ENCODE measurements at places on chromosomes 7 and 10. TPM values are rescaled to one million over a fixed set of nuclear protein-coding genes. Genes with fewer than 3 reads are reported as not detected.

DNA sequence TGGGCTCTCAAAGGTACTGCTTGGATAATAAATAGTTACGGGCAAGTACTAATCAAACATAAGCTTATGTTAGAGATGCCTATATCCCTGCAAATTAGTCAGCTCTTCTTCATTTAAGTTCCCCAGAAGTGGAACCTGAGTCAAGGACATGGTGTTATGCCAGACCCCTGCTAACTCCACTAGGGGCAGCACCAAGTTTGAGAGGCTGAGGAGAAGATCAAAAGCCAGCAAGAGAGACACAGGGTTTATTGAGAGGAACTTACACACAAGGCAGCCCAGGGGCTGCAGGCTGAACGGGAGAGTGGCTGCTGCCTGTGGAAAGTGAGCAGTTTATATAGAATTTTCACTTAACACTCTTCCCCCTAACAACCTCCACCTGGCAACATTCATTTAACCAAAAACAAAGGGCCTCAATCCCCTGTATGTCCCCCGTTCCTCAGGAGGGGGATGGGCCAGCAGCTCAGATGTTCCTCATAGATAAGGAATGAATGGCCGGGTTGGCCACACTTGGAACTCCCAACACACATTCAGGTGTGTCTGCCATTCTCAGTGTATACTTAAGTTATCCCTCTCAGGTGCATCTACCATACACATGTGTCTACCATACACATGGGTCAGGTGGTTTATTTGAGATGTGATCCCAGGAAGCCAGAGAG, 62.6 kb upstream of the GHITM start:
- DNase-seq: no peak

GRCh38 chr10:48897441-48897790, 42.2 kb downstream of the LRRC18 start:
- DNase-seq: no peak

- DNase-seq: no peak
Measured at GRCh38 chr7:22613496-22613895, 113.5 kb upstream of the IL6 start.

DNA sequence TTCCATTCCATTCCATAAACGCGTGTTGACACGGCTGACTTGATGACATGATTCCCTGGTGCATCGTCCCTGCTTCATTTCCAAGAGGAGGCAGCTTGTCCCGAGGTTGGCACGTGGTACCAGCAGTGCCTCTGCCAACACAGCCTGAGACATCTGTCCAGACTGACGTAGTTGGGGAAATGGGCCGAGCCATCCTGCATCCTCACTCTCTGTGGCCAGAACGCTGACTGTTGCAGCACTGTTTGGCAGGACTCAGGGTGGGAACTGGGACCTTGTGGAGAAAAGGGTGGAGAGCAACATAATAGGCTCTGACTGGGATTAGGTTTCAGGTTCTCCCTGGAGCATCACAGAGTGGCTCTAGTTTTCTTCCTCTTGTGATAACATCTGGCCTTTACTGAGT, 118.6 kb upstream of the BTBD16 start:
- DNase-seq: no peak

DNA sequence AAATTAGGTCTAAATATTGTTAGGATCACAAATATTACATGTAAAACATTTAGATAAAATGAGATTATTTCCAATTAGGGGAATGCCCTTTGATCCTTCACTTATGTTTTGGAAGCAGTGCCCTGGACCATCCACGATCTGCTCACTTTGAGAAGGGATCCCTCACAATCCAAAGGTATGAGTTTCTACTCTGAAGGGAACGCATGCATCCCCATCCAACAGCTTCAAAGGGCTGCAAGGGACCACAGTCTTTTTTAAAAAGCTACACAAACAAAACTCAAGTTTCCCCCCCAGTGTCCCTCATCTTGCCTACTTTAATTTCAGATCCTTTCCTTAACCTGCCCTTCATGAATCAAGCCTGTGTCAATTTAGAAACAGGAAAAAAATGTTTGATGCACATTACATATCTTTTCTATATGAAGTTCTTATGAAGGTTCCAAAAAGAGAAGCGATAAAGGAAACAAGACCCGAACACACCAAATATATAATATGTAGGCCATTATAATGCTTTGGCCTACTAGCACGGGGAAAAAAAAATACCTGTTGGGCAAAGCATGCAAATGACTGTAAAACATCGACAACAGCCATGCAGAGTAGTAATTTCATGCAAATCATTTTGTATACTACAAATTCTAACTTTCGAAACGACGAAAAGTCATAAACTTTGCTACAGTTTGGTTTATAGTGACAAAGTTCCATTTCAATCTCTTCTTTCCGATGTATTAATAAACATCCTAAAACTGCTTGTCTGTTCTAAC, 2.0 kb downstream of the EIF3A start:
- no peak for DNase-seq

Gene LZTS2
- 25.8 TPM for total RNA-seq

Data from M059J (cell line).